GM10248 (cell line): ENCODE measurements at places on chromosomes 7 and 10.
A peak's percentile ranks its signal among the peaks of the same experiment; 100 is the strongest.

- DNase-seq = peak; percentile 50
Observed at GRCh38 chr7:101733713-101734475, 83.5 kb upstream of the CUX1 start.

GRCh38 chr7:157010588-157011332 is at the start of gene MNX1:
TSS of gene MNX1 (minus strand) at chr7:157010663. CDS start at chr7:157010350, 313 bp downstream.
- peak; percentile 94 for DNase-seq

GRCh38 chr7:67983486-67983885 is 986.9 kb downstream of the TYW1 start:
- no peak for DNase-seq

GRCh38 chr7:138654616-138655015 is 46.5 kb downstream of the SVOPL start:
- no peak for DNase-seq

DNA sequence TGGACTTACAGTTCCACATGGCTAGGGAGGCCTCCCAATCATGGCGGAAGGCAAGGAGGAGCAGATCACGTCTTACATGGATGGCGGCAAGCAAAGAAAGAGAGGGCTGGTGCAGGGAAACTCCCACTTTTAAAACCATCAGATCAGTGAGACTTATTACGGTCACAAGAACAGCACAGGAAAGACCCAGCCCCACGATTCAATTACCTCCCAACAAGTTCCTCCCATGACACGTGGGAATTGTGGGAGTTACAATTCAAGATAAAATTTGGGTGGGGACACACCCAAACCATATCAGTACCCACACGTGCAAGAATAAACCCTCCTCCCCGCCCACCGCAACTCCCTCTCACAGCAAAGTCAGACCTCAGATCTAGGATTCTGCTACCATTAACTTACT is 4.5 kb upstream of the AIFM2 start:
- no peak for DNase-seq

DNA sequence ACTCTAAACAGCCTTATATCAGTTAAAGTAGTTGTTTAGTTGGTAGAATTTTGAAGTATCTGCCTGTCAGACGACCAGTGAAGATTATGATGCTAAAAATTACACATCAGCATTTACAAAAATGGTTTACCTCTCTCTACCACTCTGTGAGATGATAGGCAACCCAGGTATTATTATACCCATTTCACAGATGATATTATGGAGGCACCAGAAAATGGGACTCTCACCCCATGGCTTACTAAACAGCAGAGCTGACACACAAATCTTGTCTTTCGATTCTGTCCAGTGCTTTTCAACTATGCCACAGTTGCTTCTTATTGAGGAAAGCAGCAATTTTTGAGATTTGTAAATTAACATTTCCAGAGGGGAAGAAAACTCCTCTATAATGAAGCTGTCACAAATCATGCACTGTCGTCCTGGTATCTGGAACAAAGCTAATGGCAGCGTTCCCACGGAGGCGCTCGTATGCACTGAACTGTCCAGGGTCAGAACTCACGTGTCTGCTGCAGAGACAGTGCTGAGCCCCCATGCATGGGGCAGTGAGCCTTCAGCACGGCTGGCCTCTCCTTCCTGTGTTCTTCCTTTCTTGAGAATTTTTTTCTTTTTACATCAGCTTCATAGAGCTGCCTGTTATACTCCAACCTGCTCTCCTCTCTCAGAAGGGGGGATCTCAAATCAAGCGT is 381.1 kb downstream of the SDK1 start:
- DNase-seq = no peak

GRCh38 chr7:2959828-2960599 is 83.7 kb downstream of the CARD11 start:
- DNase-seq = no peak

GRCh38 chr7:43701500-43701854 is 27.8 kb downstream of the COA1 start:
- DNase-seq = no peak

DNA sequence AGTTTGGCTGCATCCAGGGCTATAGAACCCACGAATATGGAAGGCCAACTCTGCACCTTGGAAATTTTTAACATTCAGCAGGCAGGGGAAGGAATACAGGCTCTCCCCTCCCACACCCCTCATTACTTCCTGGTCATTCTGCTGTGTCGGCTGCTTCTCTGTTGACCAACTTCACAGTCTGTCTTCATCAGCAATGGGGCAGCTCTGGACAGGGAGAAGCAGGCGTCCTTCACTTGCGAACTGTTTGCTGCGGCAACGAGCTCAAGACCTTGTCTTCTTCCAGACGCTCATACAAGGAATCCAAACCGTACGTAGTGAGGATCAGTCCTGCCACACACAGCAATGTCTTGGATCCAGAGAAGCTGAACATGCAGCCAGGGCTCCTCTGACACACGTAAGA is 192.2 kb downstream of the DIP2C start:
- DNase-seq = no peak

GRCh38 chr10:6729861-6730344 is 149.8 kb upstream of the PRKCQ start:
- DNase-seq = no peak

DNA sequence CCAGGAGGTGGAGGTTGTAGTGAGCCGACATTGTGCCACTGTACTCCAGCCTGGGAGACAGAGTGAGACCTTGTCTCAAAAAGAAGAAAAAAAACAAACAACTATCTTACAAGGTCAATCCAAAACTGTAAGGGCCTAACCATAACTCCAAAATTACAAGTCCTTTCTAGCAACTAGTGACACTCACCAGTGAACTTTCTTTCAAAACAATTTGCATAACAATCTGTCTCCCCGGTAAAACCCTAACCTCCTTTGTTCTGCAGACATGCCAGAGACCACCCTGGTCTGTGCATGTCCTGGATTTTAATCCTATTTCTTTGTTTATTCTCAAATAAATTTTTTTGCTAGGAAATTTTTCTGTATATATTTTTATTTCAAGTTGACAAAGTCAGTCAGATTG is 68.1 kb downstream of the EXOC6 start:
- no peak for DNase-seq

DNA sequence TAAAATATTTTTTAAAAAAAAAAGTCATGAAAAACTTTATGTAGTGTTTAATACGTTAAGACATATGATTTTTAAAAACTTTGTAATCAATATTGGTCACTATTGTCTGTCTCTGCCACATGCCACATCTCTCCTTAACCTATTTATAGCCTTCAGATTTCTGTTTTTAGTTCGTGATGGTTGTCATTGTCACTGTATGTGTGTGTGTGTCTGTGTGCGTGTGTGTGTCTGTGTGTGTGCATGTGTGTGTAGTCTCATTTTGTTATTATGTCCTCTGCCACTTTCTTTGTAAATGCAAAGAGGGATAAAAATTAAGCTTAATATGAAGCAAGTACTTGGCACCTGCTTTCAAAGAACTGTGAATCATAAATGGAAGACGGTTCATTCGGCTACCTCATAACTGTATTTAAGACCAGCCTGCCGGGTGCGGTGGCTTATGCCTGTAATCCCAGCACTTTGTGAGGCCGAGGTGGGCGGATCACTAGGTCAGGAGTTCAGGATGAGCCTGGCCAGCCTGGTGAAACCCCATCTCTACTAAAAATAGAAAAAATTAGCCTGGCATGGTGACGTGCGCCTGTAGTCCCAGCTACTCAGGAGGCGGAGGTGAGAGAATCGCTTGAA is 354.0 kb downstream of the ARL4A start:
- DNase-seq = no peak

DNA sequence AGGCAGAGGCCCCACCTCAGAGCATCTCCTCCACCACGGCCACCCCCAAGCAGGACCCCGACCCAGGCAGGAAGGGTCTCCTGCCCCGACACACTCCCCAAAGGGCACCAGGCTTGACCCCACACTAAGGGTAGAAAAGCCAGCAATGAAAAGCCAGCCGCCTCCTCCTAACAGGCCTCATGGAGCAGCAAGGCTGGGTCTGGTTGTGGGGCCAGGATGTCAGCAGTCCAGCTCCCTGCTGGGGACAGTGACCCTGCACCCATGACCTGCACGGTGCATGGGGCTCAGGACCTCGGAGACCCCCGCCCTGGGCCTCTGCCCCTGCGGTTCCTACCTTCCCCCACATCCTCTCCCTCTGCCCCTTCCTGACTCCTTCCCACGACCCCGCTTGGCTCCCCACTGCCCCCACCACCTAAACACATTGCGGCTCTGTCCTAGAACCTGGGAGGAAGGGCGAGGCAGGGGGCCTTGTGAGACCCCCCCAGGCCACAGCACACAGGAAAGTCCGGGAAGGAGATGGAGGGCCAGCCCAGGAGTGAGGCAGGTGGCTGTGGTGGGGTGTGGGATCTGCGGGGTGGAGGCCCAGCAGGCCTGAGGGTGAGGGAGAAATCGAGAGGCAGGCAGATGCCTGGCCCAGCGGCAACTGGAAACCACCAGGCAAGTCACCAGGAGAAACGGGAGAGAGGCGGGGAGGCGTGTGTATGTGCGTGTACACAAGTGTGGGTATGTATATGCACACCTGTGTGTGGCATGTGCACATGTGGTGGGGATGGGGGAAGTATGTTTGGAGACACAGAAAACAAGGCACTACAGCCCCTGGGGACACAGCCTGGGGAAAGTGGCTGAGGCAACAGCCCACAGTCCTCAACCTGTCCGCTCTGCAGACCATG is 229.9 kb downstream of the MAD1L1 start:
- no peak for DNase-seq

- no peak for DNase-seq
Observed at GRCh38 chr7:36448781-36449379, 59.2 kb downstream of the ANLN start.

DNA sequence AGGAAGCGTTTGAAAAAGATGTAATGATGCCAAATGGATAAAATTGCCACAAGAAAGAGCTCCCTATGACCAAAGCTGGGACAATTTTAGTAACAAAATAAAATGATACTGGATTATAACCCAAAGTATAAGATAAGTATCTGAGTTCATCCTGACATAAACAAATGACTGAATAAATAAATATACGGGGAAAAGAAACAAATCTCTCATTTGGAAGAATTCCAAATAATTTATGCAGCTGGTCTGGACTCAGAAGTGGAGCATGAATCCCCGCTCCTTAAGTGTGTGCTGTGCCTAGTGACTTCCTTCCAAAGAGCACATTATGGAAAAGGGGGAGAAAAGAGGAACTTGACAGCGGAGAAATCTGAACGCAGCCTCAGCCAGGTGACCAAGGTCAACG is 186.2 kb downstream of the RAMP3 start:
- DNase-seq = no peak

GRCh38 chr7:139918480-139918879 is 89.4 kb downstream of the TBXAS1 start:
- no peak for DNase-seq

DNA sequence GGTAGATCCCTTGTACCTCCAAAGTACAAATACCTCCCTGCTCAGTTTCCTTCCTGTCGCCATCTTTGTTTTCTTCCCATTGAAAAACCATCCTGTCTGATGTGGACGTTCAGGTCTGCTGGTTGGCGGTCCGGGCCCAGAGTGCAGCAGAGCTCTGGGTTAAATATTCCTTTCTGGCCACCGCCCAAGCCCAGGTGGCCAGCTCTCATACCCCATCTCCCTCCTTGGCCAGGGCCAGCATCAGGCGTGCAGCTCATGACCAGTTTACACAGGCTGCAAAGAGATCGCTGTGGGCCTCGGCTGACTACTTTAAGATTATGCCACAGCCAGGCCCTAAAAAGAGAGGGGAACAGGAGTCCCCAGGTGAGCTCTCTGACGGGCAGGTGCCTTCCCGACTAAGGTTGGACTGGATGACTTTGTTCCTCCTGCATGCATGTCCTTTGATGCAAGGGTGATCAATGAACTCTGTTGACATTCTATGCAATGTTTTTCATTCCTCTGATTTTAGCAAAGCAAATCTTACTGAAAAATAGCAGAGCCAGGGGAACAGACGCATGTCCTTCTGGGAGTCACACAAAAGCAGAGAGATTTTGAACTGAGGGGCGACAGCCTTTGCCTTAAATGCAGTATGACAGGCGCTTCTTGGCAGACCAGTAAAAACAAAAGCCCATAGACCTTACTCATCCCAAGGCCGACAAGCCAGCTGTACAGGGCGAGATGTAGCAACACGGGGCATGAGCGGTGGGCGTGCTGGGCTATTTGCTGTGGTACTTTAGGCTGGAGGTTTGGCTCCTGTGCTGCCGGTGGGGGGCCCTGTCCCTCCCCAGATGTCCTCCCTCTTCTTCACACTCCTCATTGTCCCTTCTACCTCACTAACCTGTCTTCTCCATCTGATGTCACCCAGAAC is 33.3 kb upstream of the SH2B2 start:
- DNase-seq = no peak

- DNase-seq = no peak
Observed at GRCh38 chr10:58435297-58435985, 50.2 kb downstream of the TFAM start.

DNA sequence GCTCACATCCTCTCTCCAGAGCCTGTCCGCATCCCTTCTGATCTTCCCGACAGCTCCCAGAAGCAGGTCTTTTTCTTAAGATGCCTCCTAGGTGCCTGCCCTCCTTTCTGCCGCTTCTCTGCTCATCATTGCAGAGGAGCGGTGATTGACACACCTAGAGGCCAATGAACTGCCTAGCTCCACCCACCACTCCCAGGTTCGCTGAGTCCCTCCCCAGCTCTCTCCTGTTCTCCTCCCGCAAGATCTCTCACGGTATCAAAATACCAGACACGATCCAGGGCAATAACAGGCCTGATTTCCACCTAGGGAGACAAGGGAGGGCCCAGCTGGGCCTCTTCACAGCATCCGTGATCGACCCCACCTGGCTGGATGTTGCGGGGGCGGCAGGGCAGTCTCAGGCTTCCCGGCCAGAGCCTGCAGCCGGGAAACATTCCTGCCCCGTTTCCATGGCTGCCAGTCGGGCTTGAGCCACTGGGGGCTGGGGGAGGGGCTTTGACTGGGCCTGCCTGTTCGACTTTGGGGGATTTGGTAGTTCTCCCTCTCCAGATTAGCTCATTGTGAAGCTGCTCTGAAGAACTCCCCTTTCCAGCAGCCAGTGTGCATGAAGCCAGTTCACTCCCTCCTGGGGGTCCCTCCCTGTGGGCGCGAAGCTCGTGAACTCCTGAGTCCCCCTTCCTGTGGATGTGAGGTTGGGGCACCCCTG is 373.5 kb downstream of the RPS24 start:
- DNase-seq = peak; percentile 65

- DNase-seq = no peak
Observed at GRCh38 chr10:3760083-3760482, 24.9 kb downstream of the KLF6 start.

DNA sequence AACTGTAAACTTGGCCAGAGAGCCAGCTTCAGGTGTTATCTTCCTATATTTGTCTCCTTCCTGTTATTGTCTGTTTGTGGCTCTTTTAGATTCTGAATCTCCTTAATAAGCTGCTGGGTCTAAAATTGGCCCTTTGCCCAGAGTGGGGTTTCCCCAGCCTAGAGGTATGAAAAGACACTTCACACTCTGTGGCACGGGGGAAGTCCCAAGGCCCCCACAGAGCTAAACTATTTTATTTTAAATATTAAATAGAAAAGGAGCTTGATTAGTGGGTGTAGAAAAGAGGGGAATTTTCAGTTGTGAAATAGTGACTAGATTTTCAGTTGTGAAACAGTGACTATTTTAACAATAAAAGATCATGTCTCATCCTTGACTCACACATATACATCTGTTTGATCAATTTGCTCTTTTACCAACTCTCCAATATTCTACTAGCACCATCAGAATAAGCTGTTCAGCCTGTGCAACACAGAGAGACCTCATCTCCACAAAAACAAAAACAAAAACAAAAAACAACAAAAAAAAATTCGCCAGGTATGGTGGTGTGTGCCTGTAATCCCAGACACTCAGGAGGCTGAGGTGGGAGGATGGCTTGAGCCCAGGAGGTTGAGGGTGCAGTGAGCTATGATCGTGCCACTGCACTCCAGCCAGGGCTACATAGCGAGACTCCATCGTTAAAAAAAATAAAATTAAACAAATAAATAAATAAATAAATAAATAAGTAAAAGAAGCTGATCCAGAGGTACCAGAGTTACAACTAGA is 24.9 kb upstream of the ADO start:
- peak; percentile 67 for DNase-seq
